Osteoblast (primary cell): ENCODE measurements at places on chromosomes 5 and 9.

- peak overlapping the region; percentile 98 for H3K4me3 ChIP-seq
- peaks cover 11% of the 10 kb centered on the region for H3K4me1 ChIP-seq
- no peaks in the 10 kb centered on the region for H3K36me3 ChIP-seq
- H3K27ac ChIP-seq, result peak overlapping the region; percentile 100
Observed at GRCh38 chr9:83708515-83709158, 879 bp upstream of the UBQLN1 start.

GRCh38 chr9:94159069-94159939 is 75.0 kb downstream of the PTPDC1 start:
- no peaks in the 10 kb centered on the region for H3K36me3 ChIP-seq
- H3K4me1 ChIP-seq, result peaks cover 19% of the 10 kb centered on the region

DNA sequence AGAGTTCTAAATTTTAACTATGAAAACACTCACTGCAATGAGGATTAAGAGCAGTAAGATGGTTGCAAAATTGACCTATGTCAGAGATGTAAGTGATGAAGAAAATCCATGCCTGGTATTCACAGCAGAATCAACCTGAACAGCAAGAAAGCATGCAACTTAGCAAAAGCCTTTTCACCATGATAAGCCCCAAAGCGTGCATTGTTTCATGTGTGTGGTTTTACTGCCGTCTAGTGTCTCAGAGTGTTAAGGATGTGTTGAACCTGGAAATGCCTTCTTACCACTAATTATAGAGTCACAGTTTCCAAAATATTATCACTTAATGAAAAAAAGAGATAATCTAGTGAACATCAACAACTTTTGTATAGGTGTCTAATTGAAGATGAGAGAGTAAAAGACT is 415.2 kb upstream of the TRPC7 start:
- H3K27me3 ChIP-seq, result no peaks in the 10 kb centered on the region
- no peak overlapping the region for H3K27ac ChIP-seq
- DNase-seq, result no peak
- H3K4me1 ChIP-seq, result peaks cover 23% of the 10 kb centered on the region

DNA sequence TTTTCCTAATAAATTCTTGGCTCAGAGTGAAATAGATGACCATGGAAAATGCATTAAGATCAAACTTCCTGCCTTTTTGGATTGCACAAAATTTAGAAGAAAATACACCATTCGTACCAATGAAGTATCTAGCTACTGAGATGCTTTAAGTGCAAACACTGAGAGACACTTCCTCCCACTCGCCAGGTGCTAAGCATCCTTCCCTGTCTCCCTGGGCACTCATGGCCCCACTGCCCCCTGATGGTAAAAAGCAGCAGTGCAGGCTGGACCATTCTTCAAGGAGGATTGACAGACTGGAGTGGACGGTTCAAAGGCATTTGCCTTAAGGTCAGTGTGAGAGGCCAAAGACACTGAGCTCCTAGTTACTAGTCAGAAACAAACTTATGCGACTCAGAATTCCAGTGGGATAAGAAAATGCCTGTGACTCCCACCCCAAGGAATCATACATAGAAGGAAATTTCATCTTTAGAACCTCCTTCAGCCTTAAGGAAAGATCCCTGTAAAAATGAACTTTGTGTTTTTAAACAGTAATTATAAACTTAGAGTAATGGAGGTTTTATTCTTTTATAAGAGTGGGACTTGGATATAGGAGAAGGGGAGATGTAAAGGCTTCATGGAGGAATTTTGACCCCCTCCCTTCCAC is 86.0 kb upstream of the SLC30A5 start:
- H3K4me1 ChIP-seq, result no peaks in the 10 kb centered on the region
- peaks cover 7% of the 10 kb centered on the region for H3K27me3 ChIP-seq
- DNase-seq, result peak; percentile 88
- no peaks in the 10 kb centered on the region for H3K36me3 ChIP-seq

GRCh38 chr9:109311731-109312130 is 9.1 kb downstream of the EPB41L4B start:
- H3K27me3 ChIP-seq, result no peaks in the 10 kb centered on the region
- no peaks in the 10 kb centered on the region for H3K36me3 ChIP-seq
- DNase-seq, result no peak

DNA sequence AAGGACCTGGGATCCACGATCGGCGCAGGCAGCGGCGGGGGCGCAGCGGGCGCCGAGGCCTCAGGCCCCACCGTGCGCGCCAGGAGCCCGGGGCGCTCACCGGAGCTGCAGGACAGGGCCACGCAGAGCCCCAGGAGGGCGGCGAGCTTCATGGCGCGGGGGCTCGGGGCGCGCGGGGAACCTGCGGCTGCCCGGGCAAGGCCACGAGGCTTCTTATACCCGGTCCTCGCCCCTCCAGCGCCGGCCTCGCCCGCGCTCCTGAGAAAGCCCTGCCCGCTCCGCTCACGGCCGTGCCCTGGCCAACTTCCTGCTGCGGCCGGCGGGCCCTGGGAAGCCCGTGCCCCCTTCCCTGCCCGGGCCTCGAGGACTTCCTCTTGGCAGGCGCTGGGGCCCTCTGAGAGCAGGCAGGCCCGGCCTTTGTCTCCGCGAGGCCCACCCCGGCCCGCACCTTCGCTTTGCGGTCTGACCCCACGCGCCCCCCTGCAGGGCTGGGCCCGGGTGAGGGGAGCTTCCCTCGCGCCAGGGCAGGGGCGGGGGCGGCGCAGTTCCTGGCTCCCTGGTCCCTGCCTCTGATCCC is at the start of gene SCGB3A1:
TSS of gene SCGB3A1 (minus strand) at position 189 of the 577 bp plus-strand sequence. CDS start at position 152, 37 bp downstream.
- H3K4me3 ChIP-seq, result no peak within 1 kb of the TSS
- no peaks in the 10 kb centered on the region for H3K4me1 ChIP-seq
- peaks cover 54% of the 10 kb centered on the region for H3K27me3 ChIP-seq
- DNase-seq, result peak; percentile 55
- H3K27ac ChIP-seq, result no peak within 1 kb of the TSS

GRCh38 chr5:128002425-128002824 is 81.1 kb upstream of the SLC12A2 start:
- H3K27ac ChIP-seq, result no peak overlapping the region
- H3K4me3 ChIP-seq, result no peak overlapping the region
- no peaks in the 10 kb centered on the region for H3K27me3 ChIP-seq

GRCh38 chr5:140674211-140674610 is 835 bp upstream of the DND1 start:
- H3K4me3 ChIP-seq, result no peak overlapping the region
- no peak overlapping the region for H3K27ac ChIP-seq
- no peaks in the 10 kb centered on the region for H3K4me1 ChIP-seq
- H3K27me3 ChIP-seq, result no peaks in the 10 kb centered on the region
